ENCODE measurements at places on chromosomes 3 and 15. TPM values are rescaled to one million over a fixed set of nuclear protein-coding genes. Genes with fewer than 3 reads are reported as not detected.
A peak's percentile ranks its signal among the peaks of the same experiment; 100 is the strongest.

- no peak for DNase-seq
These were observed 273.5 kb downstream of the NEK10 start for GRCh38 chr3:27095553-27096222.

DNA sequence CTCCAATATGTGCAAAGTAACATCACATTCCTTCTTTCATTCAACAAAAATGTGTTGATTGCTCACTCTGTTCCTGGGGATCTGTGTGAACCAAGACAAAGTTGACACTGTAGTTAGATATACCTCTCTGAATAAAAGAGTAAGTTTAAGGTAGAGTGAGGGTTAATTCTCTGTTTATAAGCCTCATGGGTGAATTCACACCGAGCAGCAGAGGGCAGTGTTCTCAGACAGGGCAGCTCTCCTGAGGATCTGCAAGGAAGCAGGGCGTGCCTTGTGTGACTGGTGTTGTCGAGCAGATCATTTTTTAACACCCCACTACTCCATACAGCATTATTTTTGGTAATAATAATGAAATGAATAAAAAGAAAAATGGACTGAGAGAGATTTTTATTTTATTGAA, 34.4 kb downstream of the PAQR9 start:
- no peak for DNase-seq

- no peak for DNase-seq
These were observed 67.9 kb upstream of the MITF start for GRCh38 chr3:69671082-69671952.

DNA sequence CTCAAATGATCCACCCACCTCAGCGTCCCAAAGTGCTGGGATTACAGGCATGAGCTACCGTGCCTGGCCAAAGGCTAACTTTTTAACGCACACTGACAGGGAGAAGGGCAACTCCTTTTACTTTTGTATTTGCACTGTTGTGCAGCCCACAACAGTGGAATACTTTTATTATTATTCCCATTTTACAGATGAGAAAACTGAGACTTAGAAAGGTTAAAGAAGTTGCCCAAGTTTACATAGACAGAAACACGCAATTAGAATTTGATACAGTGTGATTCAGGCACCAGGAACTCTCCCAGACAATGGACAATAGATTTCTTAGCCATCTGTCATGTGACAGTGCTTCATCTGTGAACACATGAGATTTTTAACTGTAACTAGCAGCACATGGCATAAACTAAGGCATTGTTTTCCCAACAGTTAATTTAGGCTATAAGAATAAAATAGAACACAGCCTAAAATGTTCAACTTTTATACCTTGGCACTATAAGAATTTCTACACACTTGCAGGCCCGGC, 18.8 kb downstream of the STAG1 start:
- DNase-seq, result no peak

DNA sequence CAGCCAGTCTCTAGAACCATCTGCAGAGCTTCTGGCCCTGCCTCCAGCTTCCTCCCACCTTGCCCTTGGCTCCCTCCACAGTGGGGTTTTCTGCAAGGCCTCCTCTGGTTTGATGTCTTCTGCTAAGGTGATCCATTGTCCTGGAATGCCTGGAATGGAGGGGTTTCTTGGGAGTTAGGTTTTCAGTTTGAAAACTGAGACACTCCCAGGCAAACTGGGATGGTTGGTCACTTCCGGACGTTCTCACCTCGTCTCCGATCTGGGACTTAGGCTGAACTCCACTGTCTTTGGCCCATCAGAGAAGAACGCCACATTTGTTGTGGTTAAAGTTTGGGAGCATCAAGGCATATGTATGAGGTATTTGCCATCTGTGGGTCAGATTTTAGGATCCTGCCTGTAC, 77.4 kb upstream of the KLHL25 start:
- no peak for DNase-seq

- no peak for DNase-seq
These were observed 77.2 kb upstream of the RASGRF1 start for GRCh38 chr15:79167776-79168175.

- peak; percentile 34 for DNase-seq
These were observed 339.2 kb downstream of the CHL1 start for GRCh38 chr3:535566-536416.

DNA sequence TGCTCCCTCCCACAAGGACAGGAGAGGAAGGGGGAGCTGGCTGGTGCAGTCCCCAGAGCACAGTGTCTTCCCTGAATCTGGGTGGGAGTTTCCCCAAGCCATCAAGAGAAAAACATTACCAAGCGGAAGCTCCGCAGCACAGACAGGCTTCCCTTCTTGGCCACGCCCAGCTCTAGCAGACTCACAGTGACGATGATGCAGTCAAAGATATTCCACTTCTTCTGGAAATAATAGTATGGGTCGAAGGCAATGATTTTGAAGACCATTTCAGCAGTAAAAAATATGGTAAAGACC, 76.7 kb downstream of the SCN10A start:
- DNase-seq, result no peak

DNA sequence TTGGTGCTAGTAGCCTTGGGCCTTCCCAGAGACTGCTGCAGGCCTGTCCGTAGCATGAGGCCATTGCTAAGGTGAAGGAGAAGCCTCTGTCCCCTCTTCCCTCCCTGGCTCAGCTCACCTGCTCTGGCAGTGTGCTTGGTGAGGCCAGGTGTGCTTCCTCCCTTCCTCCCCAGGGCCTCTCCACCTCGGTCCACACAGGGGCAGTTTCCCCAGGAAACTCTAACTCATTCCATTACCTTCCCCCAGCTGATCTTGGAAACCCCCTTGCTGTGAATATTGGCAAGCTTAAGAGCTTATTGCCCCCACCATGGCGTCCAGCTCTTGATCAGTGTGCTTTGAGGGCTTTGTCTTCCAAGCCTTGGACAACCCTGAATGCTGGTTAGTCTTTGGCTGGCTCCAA, 52.7 kb downstream of the ZNF445 start:
- no peak for DNase-seq

- DNase-seq, result no peak
These were observed 381.2 kb downstream of the GABRG3 start for GRCh38 chr15:27352136-27352535.

DNA sequence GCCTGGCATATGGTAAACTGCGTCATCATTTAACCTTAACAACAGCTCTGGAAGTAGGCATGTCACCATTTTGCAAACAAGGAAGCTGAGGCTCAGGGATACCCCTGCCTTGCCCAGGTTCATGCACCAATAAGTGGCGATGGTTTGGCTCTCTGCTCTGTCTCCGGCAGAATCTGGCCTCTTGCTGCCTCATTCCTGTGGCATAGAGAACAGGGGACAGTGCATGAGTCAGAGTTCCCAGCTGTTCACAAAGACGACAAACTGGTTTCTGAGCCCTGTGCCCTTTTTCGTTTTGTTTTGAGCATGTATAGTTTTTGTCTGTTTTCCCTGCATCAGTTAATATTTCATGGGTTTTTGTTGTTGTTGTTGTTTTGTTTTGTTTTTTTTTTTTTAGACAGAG, 236.8 kb downstream of the OPA1 start:
- DNase-seq, result no peak

DNA sequence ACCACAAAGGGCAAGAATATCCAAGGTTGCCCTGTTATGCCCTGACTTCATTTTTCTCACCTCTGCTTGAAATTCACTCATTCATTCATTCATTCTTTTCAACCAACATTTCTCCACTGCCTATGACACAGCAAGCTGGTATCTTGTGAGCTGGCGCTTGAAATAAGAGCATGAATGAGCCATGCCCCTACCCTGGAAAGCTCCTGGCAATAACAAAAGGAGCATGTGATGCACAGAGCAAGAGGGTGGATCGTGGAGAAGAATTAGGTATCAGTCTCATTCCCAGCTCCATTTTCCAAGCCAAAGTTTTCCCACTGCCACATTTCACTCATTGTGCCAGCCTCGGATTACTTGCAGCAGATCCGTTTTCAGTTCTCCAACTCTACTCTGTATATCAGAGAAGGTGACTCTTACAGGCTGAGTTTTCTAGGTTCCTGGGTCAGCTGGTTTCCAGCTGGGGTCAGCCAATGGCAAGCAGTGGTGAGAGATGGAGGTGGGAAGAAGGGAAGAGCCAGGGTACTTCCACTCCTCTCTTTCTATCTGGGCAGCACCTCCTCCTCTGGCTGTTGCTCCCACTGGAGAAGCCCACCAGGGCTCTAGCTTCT, 144.8 kb downstream of the SUCLG2 start:
- no peak for DNase-seq

DNA sequence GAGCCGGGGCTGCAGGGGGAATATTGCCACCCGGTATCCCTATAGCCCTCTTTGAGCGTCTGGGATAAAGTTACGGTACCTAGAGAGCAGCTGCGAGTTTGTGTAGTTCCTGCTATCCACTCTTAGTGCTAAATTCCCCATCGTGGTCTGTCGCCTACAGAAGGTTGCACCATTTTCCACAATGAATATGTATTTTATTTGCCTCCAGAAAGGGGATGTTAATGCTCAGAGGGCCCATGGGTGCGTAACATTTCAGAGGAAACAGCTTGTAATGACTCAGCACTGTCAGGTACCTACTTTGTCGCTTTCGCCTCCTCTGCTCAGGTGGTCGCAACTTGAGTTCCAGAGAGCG, 1.1 kb downstream of the SLCO3A1 start:
- no peak for DNase-seq

DNA sequence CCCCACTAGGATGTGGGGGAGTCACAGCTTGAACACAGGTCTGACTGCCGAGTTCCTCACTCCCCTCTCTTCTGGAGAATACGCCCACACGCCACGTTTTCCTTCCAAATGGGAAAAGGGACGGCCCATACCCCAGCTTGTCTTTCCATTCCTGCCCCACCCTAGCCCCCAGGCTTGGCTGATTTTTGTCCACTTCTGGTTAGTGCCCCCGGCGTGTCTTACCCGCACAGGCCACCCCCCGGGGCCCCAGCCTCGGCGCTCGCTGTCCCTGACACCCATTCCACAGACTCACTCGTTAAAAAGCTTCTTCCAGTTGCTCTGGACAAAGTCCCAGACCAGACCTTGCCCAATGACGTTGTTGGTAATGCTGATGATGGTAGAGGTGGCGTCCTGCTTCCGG, 14.5 kb downstream of the MESP2 start:
- DNase-seq, result no peak

DNA sequence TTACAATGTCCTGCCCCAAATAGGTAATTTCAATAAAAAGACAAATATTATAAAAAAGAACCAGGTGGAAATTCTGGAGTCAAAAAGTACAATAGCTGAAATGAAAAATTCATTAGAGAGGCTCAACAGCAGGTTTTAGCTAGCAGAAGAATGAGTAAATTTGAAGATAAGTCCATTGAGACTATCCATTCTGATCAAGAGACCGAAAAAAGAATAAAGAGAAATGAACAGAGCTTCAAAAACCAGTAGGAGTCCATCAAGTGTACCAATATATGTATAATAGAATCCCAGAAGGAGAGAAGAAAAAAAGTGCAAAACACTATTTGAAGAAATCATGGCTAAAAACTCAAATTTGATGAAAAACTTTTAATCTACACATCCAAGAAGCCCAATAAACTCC, 60.5 kb upstream of the POMGNT2 start:
- no peak for DNase-seq

DNA sequence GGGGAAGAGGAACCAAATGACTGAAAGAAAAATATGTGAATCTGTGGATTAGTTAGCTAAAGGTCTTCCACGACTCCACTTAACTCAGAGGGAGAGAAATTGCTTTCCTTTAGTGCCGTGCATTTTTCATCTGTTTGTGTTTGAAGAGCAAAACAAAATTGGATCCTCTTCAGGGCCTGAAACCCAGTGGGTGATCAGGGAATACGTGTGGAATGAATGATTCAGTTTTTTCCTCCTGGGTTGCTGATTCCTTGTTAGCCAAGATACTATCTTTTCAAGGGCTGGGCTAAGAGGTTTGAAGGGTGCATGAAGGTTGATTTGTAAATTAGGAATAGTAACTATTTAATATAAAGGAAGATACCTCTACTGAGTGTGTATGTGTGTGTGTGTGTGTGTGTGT, 61.0 kb downstream of the TPRG1 start:
- DNase-seq, result no peak

GRCh38 chr3:186461141-186461540, 83.0 kb downstream of the CRYGS start:
- no peak for DNase-seq

- DNase-seq, result no peak
These were observed 9.2 kb downstream of the UBA5 start for GRCh38 chr3:132669256-132669777.

DNA sequence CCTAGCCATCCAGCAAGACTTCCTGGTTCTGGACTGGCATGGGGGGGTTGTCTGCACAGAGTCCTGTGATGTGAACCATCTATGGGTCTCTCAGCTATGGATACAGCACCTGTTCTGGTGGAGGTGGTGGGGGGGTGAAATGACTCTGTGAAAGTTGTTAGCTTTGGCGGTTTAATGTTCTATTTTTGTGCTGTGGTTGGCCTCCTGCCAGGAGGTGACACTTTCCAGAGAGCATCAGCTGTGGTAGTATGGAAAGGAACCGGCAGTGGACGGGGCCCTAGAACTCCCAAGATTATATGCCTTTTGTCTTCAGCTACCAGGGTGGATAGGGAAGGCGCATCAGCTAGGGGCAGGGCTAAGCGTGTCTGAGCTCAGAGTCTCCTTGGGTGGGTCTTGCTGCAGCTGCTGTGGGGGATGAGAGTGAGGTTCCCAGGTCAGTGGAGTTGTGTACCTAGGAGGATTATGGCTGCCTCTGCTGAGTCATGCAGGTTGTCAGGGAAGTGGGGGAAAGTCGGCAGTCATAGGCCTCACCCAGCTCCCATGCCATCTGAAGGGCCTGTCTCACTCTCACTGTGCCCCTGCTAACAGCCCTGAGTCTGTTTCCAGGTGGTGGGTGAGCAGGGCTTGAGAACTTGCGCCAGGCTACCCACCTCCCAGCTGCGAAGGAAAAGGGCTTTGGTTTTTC, 7.1 kb upstream of the LARS2 start:
- no peak for DNase-seq

- DNase-seq, result no peak
These were observed 408.5 kb downstream of the ERC2 start for GRCh38 chr3:56059731-56060130.

DNA sequence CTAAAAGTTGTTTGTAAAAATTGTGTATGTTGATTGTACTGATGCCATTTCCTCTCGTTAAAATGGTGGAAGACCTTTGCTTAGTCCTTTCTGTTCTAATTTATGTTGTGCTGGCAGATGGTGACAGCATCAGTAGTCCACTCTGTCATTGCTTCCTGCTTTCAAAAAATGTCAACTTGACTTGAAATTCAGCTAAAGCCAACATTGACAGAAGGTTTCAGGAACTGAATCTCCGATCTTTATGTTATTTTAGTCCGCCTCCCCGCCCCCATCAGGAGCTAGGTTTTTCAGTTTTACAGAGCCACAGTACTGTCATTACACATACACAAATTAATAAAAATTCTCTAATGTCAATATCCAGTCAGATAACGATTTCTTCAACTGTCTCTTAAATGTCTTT, 1.5 kb downstream of the CEP63 start:
- DNase-seq, result no peak

GRCh38 chr3:40456279-40456939, 730 bp upstream of the RPL14 start:
- no peak for DNase-seq

THAP10 gene
- 2.2 TPM for total RNA-seq

SCG3 gene
- not detected for total RNA-seq

ZNF662 gene
- 6.7 TPM for total RNA-seq

GBE1 gene
- 30.3 TPM for total RNA-seq

FETUB gene
- not detected for total RNA-seq

SAMD7 gene
- not detected for total RNA-seq

CDCP1 gene
- total RNA-seq, result 24.3 TPM

PLAAT1 gene
- total RNA-seq, result not detected

All from left lung (tissue), 14 donors.